ENCODE measurements at places on chromosomes 7 and 10.

DNA sequence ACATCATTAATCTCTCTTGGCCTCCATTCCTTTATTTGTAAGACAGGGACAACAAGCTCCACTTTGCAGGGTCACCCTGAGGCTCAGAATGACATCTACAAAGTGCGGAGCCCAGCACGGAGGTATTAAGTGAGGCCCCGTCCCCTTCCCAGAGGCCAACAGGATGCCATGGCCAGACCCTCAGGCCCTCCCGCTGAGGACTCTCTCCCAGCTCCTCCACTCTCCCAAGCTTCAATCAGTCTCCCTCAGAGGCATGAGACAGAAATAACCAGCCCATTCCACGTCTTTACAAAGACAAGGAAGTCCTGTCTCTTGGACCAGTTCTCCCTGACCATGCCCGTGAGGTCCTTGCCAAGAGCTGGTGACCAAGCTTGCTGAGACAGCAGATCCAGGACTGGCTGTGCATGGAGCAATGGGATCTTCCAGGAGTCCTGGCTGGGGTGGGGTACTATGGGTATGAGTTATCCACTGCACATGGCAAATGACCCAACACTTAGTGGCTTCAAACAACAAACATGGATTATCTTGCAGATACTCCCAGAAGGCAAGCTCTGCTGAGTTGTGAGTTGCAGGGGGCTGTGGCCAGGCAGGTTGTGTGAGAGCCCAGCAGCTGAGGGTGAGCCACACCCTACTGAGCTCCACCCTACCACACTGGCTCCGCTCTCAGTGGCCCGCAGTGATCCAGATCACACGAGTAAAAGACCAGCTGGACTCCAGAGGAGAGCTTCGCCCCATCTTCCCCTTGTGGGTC is 4.3 kb upstream of the PPIF start:
- peak; percentile 49 for DNase-seq

GRCh38 chr10:19290770-19291169 is 242.2 kb downstream of the MALRD1 start:
- DNase-seq, result no peak

GRCh38 chr7:106124186-106124585 is 12.1 kb upstream of the SYPL1 start:
- no peak for DNase-seq

DNA sequence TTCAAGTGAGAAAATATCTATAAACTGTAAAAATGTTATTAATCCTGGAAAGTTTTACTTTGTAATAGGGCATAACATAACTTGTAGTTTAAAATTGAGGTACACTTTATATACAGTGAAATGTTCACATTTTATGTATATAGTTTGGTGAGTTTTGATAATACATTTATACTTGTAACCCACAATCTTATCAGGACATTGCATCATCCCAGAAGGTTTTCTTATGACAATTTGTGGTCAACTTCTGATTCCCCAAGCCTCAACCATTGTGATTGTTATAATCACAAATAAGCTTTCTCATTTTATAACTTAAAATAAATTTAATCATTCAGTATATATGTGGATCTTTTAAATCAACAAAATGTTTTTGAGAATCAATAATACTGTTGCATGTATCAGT is 151.1 kb downstream of the TFPI2 start:
- DNase-seq, result no peak

DNA sequence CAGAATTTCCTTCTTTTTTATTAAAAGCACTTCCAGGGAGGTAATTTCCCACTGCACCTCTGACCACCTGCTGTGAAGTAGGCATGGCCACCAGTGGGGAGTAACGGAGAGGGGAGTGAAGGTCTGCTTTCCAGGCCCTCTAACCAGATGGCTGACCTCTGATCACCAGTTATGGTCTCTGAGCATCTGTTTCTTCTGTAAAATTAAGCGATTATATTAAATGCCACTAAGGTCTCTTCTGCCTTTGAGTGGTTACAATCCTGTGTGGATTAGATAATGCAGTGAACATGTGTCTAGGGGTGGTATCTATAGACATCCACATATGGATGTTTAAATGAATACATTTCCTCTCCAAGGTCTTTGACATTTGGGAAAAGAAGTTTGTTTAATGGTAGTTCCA is 199.6 kb downstream of the HERPUD2 start:
- DNase-seq, result no peak

DNA sequence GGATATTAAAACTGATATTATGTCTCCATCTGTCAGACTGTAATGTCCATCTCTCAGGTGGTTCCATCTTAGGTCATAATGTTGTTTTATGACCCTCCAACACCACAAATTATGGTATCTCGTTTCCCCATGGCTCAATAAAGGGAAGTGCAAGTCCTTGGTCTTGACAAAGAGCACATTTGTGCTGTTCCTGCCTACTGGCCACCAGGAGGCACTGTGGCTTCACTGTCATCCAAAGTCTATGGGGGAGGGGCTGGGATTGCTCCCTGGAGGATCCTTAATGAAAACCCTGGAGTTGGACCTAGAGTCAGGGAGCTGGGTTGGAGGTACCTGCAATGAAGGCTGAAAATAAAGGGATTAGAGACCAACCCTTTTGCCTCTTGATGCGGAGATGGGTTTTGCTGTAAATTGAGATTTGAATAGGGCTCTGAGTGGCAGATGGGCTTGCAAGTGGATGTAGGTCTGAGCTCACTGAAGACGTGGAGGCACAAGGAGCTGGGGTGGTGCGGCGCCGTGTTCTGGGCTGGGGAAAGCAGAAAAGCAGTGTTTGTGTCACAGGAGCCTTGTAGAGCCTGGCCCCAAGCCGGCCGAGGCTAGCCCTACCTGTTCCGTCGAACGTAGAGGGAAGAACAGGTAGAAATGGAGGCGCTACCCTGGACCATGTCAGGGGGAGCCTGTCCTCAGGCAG is 180.5 kb upstream of the PRSS58 start:
- peak; percentile 67 for DNase-seq

DNA sequence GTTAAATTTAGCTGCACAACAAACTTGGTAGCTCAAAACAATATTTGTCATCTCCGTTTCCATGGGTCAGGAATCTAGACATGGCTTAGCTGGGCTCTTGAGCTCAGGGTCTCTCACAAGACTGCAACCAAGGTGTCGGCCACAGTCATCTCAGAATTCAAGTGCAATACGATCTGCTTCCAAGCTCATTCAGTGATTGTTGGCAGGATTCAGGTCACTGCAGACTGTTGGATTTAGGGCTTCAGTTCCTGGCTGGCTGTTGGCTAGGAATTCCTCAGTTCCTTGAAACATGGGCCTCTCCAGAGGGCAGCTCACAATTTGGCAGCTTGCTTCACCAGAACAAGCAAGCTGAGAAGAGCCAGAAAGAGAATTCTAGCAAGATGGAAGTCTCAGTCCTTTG is 17.5 kb upstream of the CHST3 start:
- DNase-seq, result no peak

DNA sequence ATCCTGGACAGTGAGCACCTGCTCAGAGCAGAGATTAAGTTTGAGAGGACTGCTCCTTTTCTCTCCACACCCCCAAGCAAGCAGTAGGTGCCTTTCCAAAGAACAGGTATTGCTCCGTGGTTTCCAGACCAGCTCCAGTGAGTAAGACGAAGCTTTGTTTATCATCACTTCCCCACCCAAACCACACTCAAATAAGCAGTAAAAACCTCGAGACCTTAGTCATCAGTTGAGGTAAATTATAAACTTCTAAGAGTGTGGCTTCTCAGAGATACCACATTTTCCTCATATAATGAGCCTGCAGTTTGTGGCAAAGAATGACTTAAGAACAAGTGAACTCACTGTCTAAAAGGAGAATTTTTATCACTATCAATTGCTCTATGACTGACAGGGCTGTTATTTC is 50.0 kb upstream of the GRB10 start:
- peak; percentile 3 for DNase-seq

- no peak for DNase-seq
Measured at GRCh38 chr10:49286686-49287085, 12.3 kb upstream of the C10orf71 start.

DNA sequence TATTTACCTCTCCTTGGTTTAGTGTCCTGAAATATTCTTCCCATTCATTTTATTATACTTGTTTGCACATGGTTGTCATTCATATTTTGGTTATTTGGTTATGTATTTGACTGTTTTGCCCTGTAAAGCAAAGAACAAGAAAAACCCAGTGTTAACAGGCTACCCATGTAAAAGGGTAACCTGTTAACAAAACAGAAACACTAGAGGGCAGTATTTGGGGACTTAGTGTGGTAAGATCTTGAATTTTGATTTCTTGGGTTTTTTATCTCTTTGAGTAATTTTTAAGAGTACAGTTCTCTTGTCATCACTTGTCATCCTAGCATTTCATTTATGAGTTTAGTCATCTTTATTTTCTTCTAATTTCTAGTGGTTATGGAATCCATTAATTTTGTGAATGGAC is 51.3 kb downstream of the POLL start:
- peak; percentile 75 for DNase-seq

DNA sequence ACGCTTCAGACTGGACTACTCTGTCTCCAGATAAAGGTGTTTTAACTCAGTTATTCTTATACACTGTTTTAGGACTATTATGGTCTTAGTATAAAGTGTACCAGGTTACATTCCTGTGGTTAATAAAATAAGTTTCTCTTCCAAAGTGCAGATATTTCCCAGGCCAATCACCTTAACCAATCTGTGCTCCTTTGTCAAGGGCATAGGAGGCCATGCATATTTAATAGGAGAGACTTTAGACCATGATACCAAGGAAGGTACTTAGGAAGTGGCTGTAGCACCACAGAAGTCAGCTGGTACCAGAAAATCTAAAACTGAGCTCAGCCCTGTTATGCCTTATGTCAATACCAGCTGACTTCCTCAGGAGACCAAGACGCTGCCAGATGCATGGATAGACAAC is 226.5 kb upstream of the TMEM72 start:
- DNase-seq, result no peak

DNA sequence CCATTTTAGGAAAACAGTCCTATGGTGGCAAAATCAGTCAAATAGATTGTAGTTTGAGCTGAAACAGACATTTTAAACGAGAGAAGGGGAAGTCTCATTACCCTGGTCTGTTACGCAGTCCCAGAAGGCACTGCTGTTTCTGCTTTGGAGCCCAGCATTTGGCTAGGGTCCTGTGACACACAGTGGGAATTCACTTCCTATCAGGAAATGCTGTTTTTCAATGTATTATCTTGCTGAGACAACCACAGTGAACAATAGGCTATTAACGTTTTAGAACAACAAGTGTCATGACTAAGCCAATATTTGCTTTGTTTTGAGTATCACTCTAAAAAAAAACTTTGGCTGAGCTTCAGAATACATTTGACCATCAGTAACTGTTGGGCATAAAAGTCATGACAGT is 74.1 kb downstream of the ADD3 start:
- peak; percentile 72 for DNase-seq

DNA sequence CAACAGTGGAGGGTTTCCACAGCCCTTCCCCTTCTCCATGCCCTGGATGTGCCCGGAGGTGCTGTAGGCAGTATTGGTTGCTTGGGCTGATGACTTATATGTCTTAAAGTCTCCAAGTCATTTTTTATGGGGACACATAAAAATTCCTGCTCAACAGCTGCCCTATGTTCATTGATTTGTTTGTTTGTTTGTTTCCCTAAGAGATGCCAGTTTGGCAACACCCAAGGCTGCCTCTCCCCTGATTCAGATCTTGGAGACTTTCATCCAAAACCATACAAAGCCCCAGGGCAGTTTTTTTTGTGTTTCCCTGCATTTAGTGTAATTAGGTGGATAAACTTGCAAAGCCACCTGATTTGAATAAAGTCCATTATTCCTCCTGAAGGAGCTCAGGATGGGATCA is 115.3 kb downstream of the PLPP4 start:
- DNase-seq, result no peak

GRCh38 chr7:630111-630511 is 96.4 kb upstream of the DNAAF5 start:
- DNase-seq, result no peak

- no peak for DNase-seq
Measured at GRCh38 chr7:45597286-45597984, 23.3 kb downstream of the ADCY1 start.

DNA sequence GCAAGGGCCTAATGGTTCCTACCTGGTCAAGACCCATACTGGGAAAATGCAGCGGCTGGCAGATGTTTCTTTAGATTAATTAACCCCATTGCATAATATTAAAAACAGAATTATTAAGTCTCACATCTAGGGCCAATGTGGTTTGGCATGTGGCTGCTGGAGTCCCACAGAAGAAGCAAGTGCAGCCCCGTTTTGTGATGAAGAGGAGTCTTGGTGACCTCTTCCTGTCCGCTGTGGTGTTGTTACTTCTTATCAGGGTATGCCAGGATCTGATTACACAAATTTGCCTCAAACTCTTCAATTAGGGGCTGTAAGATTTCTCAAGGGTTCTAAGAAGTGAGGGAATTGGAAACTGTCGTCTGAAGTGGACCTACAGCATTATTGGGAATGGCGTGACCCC is 240.3 kb downstream of the SEC23IP start:
- peak; percentile 41 for DNase-seq

DNA sequence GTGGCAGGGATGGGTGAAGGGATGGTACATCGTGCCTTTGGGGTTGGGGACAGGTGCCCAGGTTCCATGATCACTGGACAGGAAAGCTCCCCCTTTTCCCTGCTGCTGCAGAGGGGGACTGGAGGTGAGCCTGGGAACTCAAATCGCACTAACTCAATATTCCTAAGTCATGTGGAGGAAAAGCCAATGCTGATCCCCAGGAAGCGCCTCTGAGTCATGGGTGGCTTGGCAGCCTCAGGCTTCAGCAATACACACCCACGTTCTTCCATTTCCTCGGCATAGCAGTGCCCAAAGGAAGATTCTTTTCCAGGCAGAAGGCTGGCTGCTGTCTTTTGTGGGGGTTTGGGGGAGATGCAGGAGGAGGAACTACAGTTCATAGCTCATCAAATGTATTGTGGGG is 165.8 kb downstream of the CCDC3 start:
- DNase-seq, result no peak

DNA sequence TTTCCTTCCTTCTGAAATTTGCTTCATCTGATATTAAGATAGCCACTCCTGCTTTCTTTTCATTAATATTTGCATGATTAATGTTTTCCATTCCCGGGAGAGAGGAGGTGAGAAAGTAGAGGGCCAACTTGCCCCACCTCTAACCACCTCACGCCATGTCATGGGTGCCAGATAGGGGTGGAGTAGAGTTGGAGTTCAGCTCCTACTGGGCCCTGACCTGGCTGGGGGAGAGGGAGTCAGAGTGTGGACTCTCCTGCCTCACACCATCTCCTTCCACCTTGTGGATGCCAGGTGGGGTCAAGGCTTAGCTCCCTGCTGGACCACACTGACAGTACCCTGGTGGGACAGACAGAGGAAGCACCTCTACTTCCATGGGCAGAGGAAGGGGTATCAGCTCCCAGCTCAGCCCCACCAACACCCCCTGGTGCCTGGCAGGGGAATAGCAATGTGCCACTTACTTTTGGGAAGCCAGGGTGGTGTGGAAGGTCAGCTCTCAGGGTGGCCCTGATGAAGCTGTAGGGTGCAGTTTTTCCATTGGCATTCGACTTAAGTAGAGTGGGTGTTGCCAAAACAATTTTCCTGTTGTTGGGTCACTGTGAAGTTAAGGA is 28.0 kb downstream of the CHST12 start:
- peak; percentile 63 for DNase-seq

DNA sequence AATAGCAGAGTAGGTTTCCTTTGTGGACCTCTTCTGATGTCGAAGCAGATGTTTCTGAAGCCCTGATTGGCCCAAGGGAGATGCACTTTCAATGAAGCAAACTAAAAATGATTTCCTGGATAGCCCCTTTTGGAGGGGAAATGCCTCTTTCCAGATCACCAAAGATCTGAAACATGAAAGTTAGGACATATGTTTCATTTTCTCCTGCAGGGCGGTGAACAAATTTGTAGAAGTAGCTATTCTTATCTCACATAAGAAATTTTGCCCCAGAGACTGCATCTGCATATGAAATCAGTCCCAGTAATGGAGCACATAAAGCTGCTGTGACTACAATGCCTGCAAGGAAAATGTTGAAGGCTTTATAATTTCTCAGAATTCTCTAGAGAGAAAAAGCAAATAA is 56.0 kb downstream of the THSD7A start:
- DNase-seq, result no peak

Measured in hematopoietic multipotent progenitor cell treated with erythropoietin and hydrocortisone succinate and interleukin-3 and kit ligand, for 8 days (in vitro differentiated cells).